ENCODE measurements at places on chromosomes 3 and 15. TPM values are rescaled to one million over a fixed set of nuclear protein-coding genes. Genes with fewer than 3 reads are reported as not detected.

CTXND1 gene
- total RNA-seq: not detected

HRH1 gene
- 9.6 TPM for total RNA-seq

MKRN3 gene
- total RNA-seq: under 0.01 TPM

SYNPR gene
- not detected for total RNA-seq

GOLGA8S gene
- not detected for total RNA-seq

PLOD2 gene
- 1,238 TPM for total RNA-seq
